ENCODE measurements at places on chromosomes 7 and 10. TPM values are rescaled to one million over a fixed set of nuclear protein-coding genes. Genes with fewer than 3 reads are reported as not detected.
A peak's percentile ranks its signal among the peaks of the same experiment; 100 is the strongest.

- no peaks in the 10 kb centered on the region for H3K4me1 ChIP-seq
- no peaks in the 10 kb centered on the region for H3K27me3 ChIP-seq
- no peak for DNase-seq
- no peak overlapping the region for H3K27ac ChIP-seq
- no peak overlapping the region for H3K4me3 ChIP-seq
Measured at GRCh38 chr7:10703981-10704380, 269.7 kb upstream of the PHF14 start.

- H3K4me3 ChIP-seq = no peak overlapping the region
- H3K27ac ChIP-seq = peak overlapping the region; percentile 21
- peak; percentile 52 for DNase-seq
- peaks cover 63% of the 10 kb centered on the region for H3K4me1 ChIP-seq
- peaks cover 92% of the 10 kb centered on the region for H3K36me3 ChIP-seq
Measured at GRCh38 chr7:107939573-107940489, 48.8 kb downstream of the DLD start.

DNA sequence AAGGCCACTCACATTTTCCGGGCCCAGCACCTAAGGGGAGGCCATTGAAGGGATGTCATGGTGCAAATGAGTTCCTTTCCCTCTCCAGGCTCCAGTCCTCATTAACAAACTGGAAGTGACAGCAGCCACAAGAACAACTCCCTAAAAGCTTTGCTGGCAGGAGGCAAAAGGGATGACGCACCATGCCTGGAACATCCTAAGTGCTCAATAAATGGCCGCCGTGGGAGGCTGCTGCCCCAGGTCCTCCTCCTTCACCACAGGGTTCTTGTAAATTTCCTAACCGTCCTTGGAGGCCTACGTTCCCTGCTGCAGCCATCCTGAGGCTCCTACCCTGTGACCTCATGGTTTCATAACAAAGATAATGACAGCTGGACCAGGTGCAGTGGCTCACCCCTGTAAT is 41.3 kb upstream of the CAMK1D start:
- H3K27ac ChIP-seq = no peak overlapping the region
- no peaks in the 10 kb centered on the region for H3K36me3 ChIP-seq
- no peak for DNase-seq
- H3K27me3 ChIP-seq = no peaks in the 10 kb centered on the region
- H3K4me3 ChIP-seq = no peak overlapping the region
- H3K4me1 ChIP-seq = no peaks in the 10 kb centered on the region

- no peaks in the 10 kb centered on the region for H3K36me3 ChIP-seq
- H3K27ac ChIP-seq = no peak overlapping the region
- DNase-seq = peak; percentile 44
- H3K27me3 ChIP-seq = no peaks in the 10 kb centered on the region
Measured at GRCh38 chr7:85023066-85023712, 163.7 kb downstream of the SEMA3D start.

DNA sequence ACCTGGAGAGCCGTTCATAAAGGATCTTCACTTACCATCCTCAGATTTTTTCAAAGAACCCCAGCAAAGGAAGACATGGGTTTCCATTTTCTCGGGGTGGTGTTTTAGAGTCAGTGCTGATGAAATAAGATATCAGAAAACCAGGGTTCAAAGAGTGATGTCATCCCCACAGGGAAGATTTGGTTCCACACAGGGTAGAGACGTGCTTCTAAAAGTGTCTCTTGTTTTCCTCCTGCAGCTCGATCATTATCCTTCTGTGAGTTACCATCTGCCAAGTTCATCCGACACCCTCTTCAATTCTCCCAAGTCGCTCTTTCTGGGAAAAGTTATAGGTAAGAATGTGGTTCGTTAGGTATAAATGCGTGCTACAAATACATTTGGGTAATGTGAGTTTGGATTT is 323.8 kb upstream of the C7orf33 start:
- no peaks in the 10 kb centered on the region for H3K4me1 ChIP-seq
- no peak overlapping the region for H3K4me3 ChIP-seq
- no peaks in the 10 kb centered on the region for H3K27me3 ChIP-seq
- DNase-seq = no peak

GRCh38 chr10:132229096-132229495 is 42.3 kb downstream of the DPYSL4 start:
- no peak overlapping the region for H3K4me3 ChIP-seq
- H3K27ac ChIP-seq = no peak overlapping the region
- H3K4me1 ChIP-seq = no peaks in the 10 kb centered on the region

- no peak for DNase-seq
- no peaks in the 10 kb centered on the region for H3K27me3 ChIP-seq
Measured at GRCh38 chr10:60376221-60377041, 13.2 kb downstream of the ANK3 start.

PNLIP gene
- total RNA-seq = not detected

LIPF gene
- not detected for total RNA-seq
